Effector CD8-positive, alpha-beta T cell (primary cell): ENCODE measurements at places on chromosomes 2 and 18.

GRCh38 chr2:48114256-48114655 is 208.0 kb upstream of the FBXO11 start:
- no peak for DNase-seq

- DNase-seq: no peak
These were observed 8.1 kb downstream of the LRP2 start for GRCh38 chr2:169354244-169354643.

GRCh38 chr2:205188239-205189138 is 493.8 kb upstream of the NRP2 start:
- no peak for DNase-seq

- no peak for DNase-seq
These were observed 188.8 kb downstream of the ACKR3 start for GRCh38 chr2:236758406-236758805.

GRCh38 chr18:23609390-23610023 is 23.2 kb upstream of the NPC1 start:
- no peak for DNase-seq

DNA sequence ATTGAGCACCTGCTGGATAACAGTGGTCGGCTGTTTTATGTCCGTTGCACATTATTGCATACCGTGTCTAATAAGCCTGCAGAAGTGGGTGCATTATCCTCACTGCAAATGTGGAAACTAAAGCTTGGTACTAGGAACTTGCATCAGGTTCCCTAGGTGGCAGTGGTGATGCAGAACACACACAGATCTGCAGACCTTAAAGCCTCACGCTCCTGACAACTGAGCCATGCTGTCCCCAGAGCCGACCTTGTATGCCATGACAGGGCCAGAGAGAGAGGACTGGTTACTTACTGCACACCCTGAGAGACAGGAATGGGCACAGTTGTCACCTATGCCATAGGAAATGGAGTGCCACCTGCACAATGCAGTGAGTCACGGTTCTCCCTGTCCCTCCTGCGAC is 151.8 kb downstream of the SH3RF3 start:
- no peak for DNase-seq

DNA sequence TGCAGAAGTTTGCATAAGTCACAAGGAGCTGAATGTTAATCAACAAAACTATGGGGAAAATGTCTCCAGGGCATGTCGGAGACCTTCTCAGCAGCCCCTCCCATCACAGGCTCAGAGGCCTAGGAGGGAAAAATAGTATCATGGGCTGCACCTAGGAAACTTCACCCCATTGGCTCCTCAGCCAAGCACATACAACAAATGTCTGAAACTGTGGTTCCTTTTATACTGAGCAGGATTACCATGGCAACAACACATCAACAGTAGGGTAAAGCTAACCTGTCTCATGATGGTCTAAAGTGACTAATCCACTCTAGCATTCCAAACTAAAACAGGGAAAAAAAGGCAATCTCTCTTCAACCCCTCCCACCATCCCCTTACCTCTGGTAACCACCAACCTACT is 3.2 kb upstream of the NEMP2 start:
- DNase-seq: no peak

- DNase-seq: no peak
These were observed 138.2 kb downstream of the VAPA start for GRCh38 chr18:10051877-10052631.

DNA sequence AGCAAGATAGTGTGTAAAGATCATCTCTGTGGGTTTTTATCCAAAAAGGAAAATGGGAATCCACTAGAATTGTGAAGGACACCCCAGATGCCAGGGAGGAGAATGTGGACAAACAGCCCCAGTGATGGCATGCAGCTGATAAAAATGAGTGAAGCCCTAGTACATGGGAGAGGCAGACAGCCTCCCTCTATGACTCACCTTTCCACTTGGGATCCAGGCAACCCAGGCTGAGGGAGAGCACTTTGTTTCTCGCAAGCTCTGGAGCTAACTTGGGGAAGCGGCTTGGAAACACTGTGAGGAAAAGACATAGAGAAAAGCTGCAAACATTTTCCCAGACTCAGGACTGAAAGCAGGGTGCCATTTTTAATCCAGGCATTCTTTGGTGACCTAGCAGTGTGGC is 5.3 kb upstream of the FLACC1 start:
- DNase-seq: no peak
